ENCODE measurements at places on chromosomes 1 and 21.

- DNase-seq = no peak
Measured at GRCh38 chr1:193663965-193664364, 477.6 kb upstream of the B3GALT2 start.

- no peak for DNase-seq
Measured at GRCh38 chr21:36700295-36700970, 1.5 kb downstream of the SIM2 start.

DNA sequence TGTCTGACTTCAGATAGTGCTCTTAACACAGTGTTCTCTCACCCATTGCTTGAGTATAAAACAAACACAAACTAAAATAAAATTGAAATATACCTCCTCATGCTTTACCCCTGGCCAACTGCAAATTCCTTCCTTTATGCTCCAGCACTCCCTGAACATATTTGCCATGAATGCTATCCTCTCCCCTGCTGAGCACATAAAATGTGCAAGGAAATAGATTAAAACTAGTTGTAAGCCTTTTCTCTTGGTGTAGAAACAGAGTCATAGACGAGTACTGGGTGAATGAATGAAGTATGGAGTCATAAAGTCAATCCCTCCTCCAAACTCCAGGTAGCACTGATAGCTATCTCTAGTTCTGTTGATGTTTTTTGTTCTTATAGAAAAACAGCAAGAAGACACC lies 2.6 kb downstream of the GPR161 start:
- DNase-seq = no peak

DNA sequence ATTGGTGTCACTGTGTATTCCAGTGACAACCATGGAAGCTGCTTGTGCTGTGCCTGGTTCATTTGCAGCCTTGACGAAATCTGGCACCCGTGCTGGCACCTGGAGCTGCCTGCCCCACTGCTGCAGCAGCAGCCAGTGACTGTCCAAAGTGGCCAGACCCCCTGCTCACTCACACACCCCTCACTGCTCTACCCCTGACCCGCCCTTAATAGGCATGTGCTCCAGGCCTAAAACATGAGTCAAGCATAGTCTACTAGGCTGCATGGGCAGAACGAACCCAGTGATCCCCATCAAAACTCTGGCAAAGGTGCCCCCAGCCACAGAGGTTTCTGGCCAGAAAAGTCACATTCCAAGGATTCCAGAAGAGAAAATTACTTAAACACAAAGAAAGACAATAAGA lies 7.7 kb downstream of the PRAMEF1 start:
- DNase-seq = no peak

GRCh38 chr1:41430069-41430468 lies 54.4 kb downstream of the EDN2 start:
- no peak for DNase-seq

DNA sequence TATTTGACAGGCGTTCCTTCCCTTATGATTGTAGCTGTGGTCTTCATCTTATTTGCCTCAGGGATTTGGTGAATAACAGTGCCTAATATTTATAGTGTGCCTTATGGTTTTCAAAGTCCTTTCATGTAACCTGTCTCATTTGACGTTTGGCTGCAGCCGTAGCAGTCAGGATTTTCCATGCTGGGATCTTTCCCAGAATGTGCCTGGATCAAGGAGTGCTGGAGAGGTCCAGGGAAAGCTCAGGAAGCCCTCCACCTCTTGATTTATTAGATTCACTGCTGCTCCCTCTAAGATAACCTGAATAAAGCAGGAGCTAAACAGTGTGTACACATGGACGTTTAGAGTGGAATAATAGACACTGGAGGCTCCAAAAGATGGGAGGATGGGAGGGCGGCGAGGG lies 5.2 kb downstream of the C1orf21 start:
- no peak for DNase-seq

DNA sequence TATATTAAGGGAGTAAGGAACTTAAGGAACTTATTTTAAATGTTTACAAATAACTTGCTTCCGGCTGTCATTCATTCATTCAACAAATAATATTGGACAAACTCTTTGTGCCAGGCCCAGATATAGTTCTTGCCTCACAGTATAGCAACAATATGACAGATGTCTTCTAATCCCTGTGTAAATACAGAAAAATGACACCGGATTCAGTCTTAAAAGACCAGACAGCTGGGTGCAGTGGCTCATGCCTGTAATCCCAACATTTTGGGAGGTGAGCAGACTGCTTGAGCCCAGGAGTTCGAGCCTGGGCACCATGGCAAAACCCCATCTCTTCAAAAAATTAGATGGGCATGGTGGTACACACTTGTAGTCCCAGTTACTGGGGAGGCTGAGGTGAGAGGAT lies 23.7 kb downstream of the EIF2B3 start:
- DNase-seq = no peak

- no peak for DNase-seq
Measured at GRCh38 chr1:65230731-65231481, 78.4 kb upstream of the DNAJC6 start.

- no peak for DNase-seq
Measured at GRCh38 chr1:93164816-93165215, 15.4 kb downstream of the TMED5 start.

DNA sequence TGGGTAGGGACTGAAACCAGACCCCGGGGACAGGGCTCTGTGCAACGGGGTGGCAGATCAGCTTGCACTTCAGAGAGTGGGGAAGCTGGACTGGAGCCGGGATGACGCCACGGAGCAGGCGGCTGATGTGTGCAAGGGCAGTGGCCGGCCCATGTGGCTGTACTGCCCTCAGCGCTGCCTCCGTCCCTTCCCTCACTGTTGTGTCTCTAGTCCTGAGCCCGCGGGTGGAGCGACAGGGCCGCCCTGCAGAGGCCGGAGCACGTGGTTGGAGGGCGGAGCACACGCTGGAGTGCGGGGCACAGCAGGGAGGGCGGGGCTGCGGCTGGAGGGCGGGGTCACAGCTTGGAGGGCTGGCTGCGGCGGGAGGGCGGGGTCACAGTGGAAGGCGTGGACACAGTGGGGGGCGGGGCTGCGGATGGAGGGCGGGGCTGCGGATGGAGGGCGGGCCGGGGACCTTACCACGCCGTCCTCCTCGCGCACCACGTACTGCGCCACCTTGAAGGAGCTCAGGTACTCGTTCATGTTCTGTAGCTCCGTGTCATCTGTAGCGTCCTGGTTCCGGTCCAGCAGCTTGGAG lies 52.4 kb downstream of the CHD5 start:
- DNase-seq = peak; percentile 95

DNA sequence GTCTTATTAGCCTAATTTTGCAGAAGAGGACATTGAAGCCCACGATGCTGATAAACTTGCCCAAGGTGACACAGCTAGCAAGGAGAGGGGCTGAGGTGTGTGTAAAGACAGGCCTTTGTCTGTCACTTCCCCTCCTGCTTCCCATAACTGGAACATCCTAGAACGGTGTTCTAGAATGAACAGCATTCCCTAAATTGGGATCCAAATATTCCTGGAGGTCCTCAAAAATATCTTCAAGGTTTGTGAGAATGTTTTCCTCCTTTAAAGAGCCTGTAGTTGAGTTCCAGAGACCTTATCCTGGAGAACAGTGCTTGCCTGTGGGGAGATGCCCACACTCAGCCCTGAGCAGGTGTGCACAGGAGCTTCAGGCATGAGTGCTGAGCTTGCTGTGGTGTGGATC lies 41.5 kb upstream of the SAMD13 start:
- DNase-seq = no peak

GRCh38 chr21:41767606-41768436 lies 969 bp upstream of the RIPK4 start:
- no peak for DNase-seq

DNA sequence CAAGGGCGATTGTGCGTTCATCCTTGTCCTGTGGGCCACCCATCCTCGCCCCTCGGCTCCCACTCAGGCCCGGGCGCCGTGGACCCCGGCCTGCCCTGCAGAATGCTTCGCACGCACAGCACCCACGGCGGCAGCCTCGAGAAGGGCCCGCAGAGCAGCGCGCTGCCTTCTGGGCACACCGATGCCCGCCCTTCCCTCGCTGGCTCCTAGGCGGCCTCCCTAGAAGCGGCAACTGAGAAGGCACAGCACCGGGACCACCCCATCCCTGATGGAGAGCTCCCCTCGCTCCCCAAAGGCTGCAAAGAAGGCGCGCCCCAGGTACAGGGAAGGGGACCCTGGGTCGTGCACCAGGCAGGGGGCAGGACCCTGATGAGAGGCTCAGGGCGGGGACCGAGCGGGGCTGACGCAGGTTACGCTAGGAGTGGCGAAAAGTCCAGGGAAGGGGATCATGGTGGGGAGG lies 971 bp downstream of the CAPZB start:
- DNase-seq = no peak

GRCh38 chr21:40334159-40334558 lies 466.9 kb downstream of the PCP4 start:
- DNase-seq = no peak

GRCh38 chr1:115539061-115539460 lies 102.7 kb upstream of the VANGL1 start:
- no peak for DNase-seq

DNA sequence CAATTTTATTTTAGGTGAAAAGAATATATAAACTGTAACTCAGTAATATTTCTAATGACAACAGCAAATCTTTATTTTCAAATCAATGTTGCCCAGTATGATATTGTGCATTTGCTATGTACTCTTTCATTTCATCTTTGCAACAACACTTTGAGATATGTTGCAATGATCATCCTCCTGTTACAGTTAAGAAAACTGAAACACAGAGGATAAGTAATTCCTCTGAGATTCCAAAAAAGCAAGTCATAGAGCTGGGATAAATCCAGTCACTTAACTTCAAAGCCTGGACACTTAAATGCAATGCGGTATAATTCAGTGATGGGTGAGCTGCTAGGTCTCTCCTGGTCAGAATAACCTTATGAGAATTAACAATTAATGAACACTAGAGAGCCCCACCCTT lies 48.6 kb upstream of the EXO1 start:
- no peak for DNase-seq

- no peak for DNase-seq
Measured at GRCh38 chr1:71276466-71276865, 195.6 kb upstream of the ZRANB2 start.

DNA sequence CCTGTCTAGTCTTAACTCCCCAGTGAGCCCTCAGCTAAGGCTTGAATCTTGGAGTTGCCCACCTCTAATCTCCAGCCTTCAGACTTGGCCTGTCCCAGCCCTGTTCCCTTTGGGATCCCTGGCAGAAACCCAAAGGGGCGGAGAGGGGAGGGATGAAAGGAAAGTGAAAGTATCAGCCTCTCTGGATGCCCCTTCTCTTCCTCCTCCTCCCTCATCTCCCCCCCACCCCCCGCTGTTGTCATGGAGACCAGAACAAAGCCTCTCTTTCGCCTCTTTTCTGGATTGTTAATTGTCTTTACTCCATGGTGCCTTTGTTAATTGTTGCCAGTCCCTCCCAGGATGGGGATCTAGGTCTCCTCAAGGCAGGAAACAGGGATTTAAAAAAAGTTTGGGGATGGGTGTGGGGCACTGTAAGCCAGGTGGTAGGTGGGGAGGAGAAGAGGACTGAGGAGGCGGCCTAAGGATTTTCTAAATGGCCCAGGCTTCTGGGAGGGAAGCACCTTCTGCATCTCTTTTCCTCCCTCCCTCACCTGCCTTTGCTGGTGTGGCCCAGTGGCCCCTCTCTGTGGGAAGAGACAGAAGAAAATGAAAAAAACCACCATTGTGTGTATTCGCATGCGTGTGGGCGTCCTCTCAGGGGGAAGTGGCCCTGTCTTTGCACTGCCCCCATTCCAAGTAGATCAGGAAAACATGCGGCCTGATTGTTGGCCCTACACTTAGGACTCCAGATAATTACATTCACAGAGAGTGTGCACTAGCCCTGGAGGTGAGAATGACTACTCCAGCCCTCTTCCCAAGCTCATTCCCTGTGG lies 7.5 kb upstream of the SOX13 start:
- DNase-seq = peak; percentile 97

DNA sequence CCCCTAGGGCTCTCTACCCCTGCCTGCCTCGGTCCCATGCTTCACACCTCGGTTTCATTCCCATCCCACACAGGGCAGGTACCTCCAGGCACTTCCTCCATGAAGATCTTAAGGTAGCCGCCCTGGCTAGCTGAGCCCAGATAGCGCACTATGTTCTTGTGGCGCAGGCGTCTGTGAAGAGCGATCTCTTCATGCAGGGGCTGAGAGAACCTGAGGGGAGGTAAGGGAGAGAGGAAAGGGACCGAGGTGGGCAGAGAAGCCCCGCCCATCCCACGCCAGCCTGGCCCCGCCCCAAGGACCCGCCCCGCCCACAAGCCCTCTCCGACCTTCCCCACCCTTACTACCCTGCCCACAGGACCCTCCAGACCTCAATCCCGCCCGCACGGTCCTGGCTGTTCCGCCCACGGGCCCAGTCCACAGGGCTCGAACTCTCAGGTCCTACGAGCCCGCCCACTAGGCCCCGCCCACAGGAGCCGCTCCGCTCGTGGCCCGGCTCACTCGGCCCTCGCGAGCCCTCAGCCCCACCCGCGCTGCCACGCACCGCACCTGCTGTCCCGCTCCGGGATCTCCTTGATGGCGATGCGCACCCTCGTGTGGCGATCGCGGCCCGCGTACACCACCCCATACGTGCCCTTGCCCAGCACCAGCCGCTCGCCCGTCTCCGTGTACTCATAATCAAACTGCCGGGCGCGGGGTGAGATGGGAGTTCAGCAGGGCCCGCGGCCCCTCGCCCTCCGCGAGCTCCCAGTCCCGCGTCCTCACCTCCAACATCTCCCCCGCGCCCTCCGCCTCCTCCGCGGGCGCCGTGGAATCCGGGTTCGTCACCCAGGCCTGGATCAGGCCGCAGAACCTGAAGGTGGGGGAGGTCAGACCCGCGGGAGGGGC lies 6.4 kb downstream of the MAP3K6 start:
- DNase-seq = no peak

DNA sequence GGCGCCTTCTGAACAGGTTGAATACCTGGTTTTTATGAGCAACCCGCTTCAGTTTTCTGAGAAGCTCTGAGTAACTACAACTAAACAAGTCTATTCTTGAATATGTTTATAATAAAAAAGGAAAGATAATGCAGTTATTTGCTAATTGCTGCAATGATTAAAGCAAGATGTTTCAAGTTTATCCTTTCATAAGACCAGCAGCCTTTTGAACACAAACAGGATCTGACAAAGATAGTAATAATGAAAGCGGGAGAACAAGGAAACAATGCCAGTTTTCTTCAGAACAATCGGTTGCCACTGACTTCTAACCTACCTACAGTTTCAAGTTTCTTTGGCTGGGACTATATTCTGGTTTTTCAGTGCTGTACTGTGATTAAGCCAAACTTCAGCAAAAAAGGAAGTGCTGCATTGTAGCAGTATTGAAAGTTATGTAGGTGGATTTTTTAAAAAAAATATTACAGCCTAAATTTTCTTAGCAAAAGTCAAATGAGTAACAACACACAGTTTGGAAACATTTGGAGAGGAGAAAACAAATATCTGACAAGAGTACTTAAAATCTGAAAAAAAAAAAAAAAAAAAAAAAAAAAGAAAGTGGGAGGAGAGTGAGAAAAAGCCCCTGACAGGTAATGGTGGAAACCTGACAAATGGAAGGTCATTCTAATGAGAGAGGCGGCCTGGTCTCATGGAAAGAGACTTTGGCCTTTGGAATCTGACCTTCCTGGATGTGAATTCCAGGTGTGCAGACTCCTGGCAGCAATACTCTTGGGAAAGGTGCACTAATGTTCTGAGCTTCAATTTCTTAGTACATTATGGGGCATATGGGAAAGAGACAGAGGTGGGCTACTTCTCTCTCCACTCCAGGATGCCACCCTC lies 11.4 kb downstream of the KCNJ15 start:
- DNase-seq = no peak

GRCh38 chr1:55380355-55380970 lies 165.3 kb upstream of the USP24 start:
- no peak for DNase-seq
